Esophagus squamous epithelium (tissue), 5 donors: ENCODE measurements at places on chromosomes 1 and 21.

- no peak for DNase-seq
These were observed 70.4 kb downstream of the VAV3 start for GRCh38 chr1:107894605-107895004.

DNA sequence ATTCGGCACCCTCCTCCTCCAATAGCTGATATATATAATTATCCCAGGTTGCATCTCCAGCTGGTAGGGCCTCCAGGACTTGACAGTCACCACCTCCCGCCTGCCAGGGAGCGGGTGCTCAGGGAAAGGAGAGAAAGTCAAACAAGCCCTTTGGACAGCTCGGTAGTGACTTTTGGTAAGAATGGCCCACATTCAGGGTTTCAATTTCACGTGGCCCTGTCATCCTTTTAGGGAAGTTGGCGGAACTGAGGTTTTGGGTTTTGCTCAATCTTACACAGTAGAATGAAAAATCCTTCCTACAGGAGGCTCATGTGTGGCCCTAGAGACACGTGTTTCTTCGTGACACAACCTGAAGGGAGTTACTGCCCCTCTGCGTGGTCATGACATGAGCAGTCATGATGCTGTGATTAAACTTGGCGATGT lies 44.2 kb downstream of the CAPN8 start:
- no peak for DNase-seq

DNA sequence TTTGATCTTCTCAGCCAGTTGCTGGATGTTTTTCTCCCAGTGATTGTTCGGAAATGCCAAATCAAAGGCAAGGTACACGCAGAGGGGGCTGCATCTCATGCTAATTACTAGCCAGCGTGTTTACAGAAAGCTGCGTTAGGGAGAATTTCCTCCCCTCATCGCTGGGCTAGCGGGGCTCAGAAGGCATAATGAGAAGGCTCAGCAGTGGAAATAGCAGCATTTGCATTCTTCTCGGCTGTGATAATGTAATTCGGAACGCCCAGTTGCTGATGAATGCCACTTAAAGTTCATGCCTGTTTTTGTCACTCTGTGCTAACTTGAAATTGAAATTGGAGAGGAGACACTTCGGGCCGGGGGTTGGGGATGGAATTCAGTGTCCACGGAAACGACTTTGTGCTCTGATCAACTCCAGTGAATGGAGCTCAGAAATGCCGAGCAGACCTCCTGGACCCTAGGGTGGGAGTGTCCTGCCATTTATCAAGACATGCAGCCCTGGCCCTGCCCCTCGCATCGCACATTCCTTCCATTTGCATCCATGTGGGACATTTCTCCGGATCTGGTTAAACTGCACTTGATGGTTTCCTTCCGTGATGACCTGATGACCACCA lies 313.4 kb upstream of the C1orf174 start:
- DNase-seq, result no peak

DNA sequence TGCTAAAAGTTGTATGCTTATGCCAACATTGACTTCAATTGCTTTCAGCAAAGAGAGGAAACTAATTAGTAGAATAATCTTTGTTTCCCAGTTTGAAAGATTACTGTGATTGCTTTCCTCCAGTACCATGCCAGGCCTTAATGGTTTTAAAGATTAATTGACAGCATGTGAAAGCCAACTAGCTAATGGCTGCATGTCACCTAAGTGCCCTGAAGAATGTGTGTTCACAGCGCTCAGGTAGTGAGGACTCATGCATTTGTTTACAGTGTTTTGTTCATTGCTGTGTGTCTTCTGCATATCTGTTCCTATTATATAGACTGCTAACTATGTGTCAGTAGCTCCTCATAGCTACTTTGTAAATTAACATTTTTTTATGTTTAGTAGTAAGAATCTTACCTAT lies 335.6 kb downstream of the LRRIQ3 start:
- DNase-seq, result no peak

GRCh38 chr1:86739648-86740509 lies 35.5 kb downstream of the SH3GLB1 start:
- no peak for DNase-seq
